AG08395 (cell line): ENCODE measurements at places on chromosomes 5 and 9.

DNA sequence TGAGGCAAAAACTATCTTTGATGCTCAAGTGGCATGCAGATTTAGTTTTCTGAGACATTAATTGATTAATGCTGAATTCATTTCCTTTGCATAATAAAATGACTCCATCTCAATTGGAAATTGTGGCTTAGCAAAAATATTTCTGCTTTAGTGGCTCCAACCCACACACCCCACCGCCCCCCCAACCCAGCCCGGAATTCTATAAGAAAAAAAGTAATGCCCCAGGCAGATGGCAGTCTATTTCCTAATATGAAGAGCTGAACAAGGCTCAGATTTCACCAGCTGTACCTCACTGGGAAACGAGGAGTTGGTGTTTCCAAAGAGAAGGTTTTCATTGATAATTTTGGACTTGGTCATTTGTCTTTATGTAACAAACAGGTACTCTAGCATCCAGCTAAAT, 182.1 kb downstream of the FBN2 start:
- DNase-seq: no peak

- DNase-seq: no peak
Measured at GRCh38 chr5:80703747-80704146, 49.0 kb upstream of the DHFR start.

DNA sequence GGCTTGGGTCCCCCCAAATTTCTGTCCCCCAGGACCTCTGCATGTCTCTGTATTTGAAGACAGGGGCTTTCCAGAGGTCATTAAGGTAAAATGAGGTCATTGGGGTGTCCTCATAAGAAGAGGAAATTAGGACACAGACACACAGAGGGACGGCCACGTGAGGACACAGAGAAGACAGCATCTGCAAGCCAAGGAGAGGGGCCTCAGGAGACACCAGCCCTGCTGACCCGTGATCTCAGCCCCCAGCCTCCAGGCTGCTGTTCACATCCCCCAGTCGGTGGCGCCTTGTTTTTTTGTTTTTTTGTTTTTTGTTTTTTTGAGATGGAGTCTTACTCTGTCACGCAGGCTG, 1.2 kb upstream of the CCDC183 start:
- no peak for DNase-seq

GRCh38 chr9:78314550-78314949, 17.6 kb downstream of the PSAT1 start:
- no peak for DNase-seq

GRCh38 chr5:159639590-159639989, 276.7 kb upstream of the ADRA1B start:
- no peak for DNase-seq

DNA sequence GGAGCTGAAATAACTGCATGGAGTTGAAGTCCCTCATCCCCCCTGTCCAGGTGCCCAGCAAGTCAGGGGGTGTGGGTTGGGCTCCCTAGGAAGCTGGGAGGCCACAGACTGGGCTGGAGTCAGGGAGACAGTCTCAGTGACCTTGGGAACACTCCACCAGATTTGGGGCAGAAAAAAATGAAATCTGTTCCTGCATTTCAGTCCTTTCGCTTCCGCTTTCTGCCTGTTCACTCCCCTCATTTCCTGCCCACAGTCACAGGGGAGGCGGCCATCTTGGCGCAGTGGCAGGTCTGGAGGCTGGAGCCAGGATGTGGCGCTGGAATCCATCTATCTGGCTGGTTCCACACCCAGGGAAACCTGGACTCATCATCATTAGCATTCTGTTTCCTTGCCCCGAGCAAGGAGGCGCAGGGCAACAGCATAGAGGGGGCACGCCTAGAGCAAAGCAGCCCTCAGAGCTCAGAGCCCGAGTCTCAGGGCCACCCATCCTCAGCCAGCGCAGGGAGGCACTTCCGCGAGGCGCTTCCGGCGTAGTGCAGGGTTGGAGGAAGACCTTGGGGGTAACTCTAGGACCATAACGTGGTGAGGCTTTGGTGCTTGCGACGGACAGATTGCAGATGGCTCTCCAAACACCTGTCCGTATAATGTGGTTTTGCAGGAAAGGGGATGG, 86.2 kb upstream of the HSPA9 start:
- no peak for DNase-seq

DNA sequence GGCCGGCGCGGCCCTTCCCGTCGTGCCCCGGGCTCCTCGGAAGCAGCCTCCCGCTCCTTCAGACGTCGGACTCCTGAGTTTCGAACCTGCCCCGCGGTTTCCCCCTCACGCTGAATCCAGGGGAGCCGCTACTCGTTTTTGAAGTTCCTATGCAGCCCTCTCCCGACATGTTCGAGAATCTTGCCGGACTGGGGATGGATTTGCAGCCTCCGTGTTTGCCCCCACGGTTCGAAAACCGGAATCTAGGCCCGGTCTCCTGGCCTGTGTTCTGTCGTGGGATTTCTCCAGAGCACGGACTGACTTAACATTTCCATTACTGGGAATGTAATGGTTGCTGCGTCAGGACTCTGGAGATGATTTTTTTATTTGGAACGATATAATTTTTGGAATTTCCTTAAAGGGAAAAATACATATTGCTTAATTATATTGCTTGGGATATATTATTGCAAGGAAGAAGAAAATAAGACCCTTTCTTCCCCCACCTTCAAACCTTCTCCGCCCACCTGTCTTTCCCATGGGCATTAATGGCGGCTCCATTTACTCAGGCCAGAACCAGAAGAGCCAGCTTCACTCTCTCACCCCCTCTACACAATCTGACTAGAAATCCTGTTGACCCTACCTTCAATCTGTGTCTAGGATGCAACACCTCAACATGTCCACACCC, 8.5 kb upstream of the MGAT1 start:
- peak; percentile 35 for DNase-seq

DNA sequence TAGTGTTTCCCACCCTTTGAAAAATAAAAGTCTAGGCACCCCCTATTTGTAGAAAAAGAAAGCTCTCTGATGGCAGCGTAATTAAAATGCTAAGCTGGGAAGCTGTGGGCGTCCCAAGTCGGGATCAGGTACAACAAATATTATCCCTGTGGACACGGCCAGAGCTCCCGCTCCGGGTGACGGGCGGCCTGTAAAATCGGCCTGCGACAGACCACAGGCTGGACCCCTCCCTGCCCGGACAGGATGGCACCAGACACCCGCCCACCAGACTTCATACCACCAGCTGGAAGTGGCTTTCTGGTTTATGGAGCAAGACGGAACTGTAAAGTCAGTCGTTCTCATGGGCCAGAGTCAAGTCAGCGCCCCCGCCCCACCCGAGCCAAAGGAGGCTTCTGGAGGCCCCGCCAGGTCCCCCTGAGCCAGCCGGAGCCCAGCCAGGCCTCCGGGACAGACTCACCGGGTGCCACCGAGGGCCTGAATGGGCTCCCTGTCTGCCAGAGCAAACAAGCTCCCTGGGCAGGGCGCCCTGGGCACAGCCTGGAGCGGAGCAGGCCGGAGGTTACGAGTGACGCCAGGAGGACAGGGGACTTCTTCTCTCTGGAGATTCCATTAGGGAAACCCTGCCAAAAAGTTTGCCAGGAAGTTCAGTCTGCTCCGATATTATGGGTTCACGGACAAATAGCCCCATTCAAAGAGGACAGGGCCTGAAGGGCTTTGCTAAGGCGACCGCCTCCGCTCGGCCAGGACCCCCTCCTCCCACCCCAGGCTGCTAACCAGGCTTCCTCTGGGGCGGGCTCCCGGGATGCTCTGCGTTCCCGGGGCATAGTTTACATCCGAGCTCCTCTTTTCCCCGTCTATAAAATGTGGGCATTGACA, 173.7 kb downstream of the ERCC6L2 start:
- DNase-seq: no peak

DNA sequence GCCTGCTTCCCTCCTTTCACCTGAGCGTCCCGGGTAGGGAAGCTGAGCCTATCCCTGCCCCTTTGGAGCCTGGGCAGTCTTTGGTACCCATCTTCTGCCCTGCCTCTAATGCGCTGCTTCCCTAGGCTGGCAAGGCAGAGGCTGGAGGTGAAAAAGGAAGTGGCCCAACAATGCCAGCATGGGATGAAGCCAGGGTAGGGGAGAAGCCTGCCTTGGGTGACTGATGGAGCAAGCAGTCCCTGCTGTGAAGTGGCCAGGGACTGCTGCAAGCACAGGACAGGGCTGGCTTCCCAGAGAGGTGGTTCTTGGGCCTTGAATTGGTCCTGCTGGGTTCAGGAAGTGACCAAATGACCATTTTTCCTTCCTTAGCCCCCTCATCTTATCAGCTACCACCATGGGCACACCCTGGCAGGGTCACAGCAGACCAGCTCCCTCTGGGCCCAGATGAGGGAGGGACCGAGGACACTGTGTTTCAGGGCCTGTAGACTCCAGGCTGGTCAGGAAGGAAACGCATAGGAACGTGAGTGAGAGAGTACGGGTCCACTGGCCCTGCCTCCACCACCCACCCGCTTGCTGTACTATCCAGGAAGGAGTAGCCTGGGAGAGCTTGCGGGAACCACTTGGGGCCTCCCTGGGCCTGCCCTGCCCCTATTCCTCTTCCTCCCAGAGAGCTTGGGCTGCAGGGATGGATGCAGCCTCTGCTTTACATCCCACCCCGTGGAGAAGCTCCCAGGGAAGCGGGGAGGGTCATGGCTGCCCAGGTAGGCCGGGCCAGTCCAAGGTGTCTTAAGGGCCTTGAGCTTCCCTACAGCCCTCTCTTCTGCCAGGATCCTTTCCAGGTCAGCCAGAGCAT, 102.6 kb downstream of the DAB2IP start:
- DNase-seq: no peak

GRCh38 chr9:2390028-2390427, 231.6 kb upstream of the VLDLR start:
- DNase-seq: no peak

DNA sequence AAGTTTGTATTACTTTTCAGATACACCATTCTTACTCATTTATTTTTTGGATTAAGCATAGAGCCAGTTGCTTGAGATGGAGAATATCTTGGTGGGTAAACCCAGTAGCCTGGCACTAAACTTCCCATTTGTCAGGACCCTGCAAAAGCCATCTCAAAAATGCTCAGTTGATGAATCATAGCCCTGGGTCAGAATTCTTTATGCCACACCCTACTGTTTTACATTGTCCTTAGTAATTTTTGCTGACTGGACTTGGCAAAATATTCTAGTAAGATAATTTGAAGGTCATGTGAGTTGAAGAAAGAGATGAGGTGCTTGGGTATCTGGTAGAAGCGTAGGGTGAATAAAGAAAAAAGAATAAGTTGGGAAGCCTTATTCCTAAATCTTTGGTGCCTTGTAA, 50.7 kb downstream of the C7 start:
- DNase-seq: no peak

DNA sequence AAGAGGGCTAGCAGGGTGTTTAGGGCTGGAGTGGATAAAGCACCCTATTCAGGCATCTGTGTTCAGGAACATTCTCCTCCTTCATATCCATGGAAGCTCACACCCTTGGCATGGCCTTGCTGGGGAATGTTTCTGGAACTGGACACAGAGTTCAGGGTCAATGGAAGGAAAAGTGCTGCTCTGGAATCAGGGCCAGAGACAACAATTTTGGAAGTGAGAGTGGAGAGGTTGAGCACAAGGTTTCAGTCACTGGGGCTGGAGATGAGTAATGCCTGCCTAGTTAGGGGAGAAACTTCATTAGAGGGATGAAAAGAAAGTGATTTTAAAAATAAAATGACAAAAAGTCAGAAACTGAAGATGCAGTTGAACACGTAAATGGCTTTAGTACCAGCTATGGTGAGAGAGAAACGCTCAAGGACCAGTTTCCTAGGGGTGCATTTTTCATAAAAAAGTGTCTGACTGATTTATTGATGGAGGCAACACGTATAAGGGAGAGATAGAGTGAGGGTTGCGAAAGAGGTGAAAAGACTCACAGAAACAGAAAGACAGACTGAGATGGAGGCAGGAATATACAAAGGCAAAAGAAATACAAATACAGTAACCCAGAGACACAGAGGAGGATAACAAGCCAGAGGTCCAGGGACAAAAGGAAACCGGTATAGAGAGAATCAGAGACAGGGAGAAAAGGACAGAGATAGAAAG, 8.0 kb upstream of the TNFSF15 start:
- DNase-seq: no peak

DNA sequence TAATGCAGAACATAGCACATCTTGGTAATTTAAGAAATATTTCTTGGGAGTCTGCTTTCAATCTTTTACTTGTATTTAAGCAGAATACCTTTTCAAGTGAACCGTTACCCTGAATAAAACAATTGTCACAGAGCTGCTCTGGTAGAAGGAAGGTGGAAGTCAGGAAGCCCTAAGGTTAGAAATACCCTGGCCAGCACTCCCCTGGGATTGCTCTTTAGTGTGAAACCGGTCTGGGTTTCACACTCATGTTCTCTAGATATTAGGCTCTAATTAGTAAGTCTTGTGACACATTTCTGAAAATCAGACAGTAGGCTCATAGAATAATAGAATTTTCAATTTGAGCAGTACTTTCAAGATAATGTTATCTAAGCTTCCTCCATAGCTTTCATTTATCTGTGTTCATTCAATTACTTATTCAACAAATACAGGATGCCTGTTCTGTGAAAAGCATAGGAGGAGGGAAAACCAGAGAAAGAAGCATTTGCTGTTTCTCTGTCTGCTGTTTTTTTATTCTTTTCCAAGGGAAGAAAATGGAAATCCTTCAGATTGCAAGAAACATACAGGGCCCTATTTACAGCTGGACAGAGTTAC, 825.5 kb downstream of the TLR4 start:
- DNase-seq: no peak

GRCh38 chr5:66674802-66675201, 78.6 kb downstream of the MAST4 start:
- DNase-seq: no peak

- DNase-seq: no peak
Measured at GRCh38 chr5:158390577-158390976, 531.6 kb upstream of the CLINT1 start.

GRCh38 chr5:57186194-57186593, 12.3 kb downstream of the GPBP1 start:
- no peak for DNase-seq

DNA sequence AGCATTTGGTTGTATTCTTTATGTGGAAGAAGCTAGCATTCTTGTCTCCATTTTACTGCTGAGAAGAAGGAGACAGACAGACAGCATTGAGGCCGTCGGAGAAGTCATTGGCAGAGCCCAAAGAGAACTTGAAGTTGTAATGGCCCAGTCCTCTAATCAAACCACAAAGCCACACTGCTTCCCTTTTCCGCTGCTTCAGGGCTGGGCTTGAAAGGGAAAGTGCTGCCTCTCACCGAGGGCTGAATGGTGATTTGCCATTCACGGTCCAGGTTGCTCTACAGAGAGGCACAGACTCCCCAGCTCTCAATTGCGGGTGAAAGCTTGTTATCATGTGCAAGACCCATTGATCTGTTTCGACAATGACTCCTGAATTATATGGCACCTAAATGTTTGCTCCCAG, 25.6 kb upstream of the POU4F3 start:
- no peak for DNase-seq
